ENCODE measurements at places on chromosomes 2 and 18.

- no peak for DNase-seq
Measured at GRCh38 chr2:166784296-166784946, 103.9 kb upstream of the XIRP2 start.

GRCh38 chr2:192016265-192016664, 169.4 kb upstream of the CAVIN2 start:
- DNase-seq, result no peak

DNA sequence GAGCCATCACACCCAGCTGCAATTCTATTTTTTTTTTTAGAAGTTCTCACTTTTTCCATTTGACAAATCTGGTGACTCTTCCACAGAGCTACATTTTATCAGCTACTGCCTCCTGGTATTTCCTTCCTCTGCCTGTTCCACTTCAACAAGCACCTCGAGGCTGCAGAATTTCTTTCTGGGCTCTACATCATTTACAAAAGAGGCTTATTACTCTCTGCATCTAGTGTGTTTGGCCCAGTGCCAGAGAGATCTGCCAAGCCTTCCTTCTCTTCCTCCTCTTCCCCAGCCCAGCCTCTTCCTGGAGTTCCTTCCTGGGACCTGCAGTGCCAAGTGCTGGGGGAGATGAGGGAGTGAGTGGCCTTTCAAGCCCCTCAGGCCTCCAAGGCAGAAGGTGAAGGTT, 119.6 kb upstream of the ITGA6 start:
- DNase-seq, result no peak

- no peak for DNase-seq
Measured at GRCh38 chr2:30772021-30772705, 35.1 kb downstream of the CAPN13 start.

- no peak for DNase-seq
Measured at GRCh38 chr2:215712871-215713790, 277.3 kb upstream of the FN1 start.

DNA sequence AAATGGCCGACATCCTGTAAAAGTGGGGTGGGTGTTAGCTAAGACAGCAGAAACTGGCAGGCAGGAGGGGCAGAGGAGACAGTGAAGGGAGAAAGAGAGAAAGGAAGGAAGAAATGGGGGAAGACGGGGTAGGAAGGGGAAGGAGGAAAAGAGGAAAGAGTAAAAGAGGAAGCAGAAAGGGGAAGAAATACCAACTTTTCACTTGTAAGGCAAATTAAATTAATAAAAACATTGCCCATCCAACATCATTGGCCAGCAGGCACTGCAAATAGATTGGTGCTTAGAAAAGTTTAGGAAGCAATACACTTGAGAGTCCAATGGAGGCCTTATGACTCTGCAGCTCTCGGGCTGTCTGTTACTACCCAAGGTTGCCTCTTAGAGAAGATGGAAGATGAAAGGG, 116.7 kb downstream of the TNS1 start:
- DNase-seq, result no peak

- no peak for DNase-seq
Measured at GRCh38 chr2:137007938-137008337, 242.6 kb downstream of the THSD7B start.

DNA sequence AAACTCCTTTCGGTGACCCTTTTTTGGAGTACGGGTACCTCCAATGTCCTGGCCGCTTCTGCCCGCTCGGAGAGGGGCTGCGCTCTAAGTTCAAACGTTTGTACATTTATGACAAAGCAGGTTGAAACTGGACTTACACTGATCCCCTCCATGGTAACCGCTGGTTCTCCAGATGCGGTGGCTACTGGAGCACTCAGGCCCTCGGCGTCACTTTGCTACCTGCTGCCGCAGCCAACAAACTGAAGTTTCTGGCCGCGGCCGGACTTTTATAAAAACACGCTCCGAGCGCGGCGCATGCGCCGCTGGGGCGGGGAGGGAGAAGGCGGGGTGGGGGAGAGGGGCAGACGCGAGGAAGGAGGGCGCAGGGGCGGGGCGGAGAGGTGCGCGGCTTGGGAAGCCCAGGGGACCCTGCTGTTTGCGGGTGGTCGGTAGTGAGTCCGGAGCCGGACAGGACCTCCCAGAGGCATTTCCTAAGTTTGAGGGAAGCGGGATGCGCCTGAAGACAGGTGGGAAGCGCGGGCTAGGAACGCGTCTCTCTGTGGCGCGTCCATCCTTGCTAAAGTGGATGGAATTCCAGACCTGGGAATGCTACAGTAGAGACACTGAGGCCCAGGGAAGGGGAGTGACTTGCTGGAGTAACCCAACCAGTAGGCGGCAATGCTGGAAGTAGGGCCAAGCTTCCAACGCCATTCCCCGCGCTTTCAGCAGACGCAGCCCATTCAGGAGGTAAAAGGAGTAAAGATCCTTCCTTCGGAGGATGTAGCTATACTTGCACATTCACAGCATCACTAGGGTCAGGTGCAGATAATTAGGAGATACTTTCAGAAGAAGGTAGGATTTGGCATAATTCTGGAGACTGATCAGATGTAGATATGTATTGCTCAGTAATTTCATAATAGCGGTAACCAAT, at the start of gene CXCR4:
CXCR4 (minus strand) TSS at position 241 of the 910 bp plus-strand sequence; CDS start at position 152, 89 bp downstream.
- DNase-seq, result peak; percentile 97

- DNase-seq, result no peak
Measured at GRCh38 chr2:174607989-174608865, 10.6 kb upstream of the WIPF1 start.

- no peak for DNase-seq
Measured at GRCh38 chr2:134193006-134193405, 60.9 kb upstream of the MGAT5 start.

DNA sequence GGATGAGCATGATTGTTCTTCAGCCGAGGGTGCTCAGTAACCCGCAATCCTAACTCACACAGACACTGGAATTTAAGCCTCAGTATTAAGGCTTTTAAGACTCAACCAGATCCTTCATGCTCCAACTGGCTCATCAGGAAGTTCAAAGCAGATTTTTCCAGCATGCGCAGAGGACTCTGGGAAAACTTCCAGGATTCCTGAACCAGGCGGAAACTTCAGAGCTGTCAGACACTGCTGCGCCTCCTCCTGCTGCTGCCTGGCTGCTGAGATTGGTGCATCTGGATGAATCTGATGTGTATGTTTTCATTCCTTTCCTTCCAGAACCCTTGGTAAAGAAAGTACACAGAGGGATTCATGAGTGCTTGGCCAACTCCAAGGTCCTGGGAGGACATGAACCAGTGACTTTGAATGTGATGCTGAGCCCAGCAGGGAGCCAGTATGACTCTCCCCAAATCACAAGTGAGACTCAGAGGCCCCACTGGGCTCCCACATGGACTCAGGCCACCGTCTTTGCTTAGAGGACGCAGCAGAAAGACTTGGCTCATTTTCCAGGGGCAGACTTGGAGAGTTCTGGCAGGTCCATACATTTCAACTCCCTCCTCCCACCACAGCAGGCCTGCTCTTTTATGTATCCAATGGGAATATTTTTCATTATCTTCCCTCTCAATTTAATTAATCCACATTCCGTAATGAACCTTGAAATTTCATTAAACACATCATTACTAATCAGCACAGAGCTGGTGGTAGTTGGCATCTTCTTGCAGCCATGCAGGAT, 143.5 kb upstream of the HDAC4 start:
- no peak for DNase-seq

DNA sequence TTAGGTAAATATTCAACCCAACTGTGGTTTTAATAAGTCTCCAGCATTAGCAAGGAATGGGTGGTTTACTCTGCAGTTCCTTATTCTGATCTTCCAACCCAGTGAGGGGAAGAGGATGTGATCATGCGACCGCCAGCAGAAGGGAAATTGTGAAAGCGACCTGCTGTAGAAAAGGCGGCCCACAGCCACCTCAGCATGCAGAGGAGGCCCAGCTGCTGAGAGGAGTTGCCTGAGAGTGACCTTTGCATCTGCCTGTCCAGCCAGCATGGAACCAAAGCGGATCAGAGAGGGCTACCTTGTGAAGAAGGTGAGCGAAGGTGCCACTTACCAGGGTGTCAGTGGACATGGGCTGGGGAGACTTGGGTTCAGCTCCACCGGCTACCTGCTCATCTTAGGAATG, at the start of gene PLEK:
PLEK (plus strand) TSS at position 196 of the 400 bp plus-strand sequence; CDS start at position 266, 70 bp downstream.
- peak; percentile 84 for DNase-seq

GRCh38 chr18:13442451-13442850, 223.9 kb downstream of the LDLRAD4 start:
- DNase-seq, result no peak

DNA sequence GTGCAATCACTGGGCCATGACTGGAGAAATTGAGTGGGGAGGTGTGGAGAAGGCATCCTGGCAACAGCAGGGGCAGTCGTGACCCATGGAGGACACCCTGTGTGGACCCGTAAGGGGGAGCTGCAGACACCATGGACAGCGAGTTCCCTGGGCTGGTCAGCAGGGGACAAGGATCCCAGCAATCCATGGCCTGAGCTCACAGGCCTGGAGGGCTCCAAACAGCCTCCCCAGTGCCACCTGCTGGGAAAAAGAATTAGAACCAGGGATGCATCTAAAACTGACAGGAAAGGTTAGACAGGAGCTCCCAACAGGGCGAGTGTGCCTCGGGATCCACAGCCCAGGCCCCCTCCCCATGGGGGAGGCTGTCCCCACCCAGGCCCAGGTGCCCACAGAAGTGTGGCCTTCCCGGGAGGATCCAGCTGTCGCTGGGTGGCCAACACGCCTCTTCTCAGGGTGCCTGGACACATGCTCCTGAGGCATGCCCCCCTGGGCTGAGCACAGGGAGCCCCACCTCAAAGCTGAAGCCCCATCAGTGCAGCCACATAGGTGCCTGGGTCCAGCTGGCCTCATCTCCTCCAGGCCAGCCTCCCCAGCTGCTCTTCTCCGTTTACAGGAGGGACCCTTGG, 20.5 kb upstream of the KIF1A start:
- DNase-seq, result no peak

- DNase-seq, result no peak
Measured at GRCh38 chr2:127740665-127741288, 39.5 kb downstream of the SFT2D3 start.

DNA sequence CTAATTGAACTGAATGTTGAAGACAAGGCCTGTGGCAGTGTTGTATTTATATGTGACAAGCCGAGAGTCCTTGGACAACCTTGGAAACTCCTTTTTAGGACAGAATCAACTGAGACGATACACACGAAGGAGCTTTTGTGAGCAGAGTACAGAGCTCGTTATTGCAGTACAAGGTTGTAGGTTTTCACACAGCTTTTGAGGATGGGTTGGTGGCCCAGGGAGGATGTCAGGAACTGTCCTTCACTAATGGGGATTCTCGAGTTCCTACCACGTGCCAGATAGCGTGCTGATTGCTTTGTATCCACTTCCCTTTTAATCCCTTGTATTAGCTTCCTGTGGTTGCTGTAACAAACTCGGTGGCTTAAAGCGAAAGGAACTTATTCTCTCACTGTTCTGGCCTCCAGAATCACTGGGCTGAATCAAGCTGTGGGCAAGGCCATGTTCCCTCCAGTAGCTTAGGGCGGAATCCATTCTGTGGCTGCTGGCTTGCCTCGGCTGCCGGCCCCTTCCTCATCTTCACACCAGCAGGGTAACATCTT, 20.2 kb downstream of the INPP4A start:
- no peak for DNase-seq

GRCh38 chr18:8349608-8350323, 259.5 kb upstream of the RAB12 start:
- DNase-seq, result no peak

GRCh38 chr2:152394326-152394725, 59.4 kb downstream of the FMNL2 start:
- DNase-seq, result no peak

GRCh38 chr2:66968946-66969345, 428.2 kb upstream of the ETAA1 start:
- no peak for DNase-seq

DNA sequence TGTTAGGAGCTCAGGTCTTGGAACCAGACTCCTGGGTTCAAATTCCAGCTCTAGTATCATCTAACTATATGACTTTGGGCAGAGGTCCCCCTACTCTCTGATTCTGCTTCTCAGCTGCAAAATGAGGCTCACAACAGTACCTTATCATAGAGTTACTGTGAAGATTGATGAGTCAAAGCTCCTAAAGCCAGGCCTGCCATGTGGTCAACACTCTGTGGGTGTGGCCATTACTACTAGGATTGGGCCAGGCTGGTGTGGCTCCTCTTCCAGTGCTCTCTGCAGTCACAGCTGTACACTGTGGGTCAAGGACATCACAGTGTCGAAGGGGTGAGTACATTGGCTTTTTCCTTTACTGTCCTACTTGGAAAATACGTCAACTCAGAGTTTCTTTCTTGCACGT, 22.6 kb downstream of the CAPN13 start:
- no peak for DNase-seq

DNA sequence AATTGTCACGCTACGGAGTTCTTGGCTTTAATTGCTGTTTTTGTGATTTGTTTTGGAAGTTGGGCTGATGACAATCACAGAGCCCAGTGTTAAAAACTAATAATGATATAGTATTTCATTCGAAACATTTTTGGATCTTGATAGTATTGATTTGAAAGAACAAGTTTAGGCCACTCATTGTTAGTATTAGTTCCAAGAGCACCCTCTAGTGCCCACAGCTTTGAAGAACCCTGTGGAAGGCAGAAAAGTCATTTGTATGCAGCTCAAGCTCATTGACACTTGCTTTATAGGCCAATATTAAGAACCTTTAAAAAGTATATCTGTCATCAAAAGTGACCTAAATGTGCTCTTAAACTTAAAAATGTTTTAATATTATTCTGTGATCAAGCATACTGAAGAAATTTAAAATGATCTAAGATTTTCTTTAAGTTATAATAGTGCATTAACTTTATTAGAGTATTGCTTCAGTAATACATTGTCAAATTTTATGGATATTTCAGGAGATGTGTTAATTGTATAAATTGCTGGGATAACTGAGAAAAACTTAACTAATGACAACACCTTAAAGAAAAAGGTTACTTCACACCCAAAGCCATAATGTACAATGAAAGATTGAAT, 191.0 kb downstream of the GRB14 start:
- DNase-seq, result no peak

DNA sequence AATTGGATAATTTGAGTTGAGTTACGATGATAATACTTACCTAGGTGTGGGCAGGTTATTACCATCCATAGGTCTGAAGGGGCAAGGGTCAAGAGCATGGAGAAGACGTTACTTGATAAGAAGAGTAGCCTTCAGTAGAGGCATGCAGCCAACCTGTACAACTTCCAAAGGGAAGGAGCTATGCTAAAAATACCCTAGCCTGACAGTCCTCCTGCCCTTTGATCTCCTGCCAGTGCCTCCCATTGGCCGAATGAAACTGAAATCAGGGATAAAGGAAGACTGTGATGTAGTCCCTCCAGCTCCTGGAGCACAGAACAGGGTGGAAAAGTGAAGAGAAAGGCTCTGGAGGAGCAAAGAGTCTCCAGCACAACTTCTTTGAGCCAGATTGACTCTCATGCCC, 487.4 kb downstream of the ADCYAP1 start:
- no peak for DNase-seq
